Non-pigmented ciliary epithelial cell (primary cell): ENCODE measurements at places on chromosomes 2 and 18.

DNA sequence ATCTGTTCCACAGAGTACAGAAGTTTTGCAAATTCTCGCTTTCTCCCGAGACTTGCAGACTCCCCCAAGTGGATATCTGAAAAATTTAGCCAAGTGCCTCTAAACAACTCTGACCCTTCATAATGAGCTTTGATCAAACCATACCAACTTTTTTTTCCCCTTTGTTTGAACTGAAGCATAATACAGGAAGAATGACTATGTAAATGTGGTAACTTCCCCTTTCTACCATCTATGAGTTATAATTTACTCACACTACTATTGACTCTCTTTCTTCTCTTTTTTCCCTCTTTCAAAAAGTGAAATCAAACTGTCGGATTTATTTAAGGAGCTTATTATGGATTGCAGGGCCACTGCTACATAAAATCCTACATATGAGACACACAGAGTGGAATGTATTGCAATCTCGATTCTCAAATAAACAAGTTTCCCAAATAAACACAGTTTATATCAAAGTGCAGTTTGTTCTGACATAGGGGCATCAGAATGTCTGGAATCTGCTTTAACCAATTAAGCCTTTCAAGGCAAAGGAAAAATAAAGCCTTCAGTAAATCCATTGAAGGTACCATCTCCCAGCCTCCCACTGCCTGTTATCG lies 1.4 kb upstream of the ZNF804A start:
- peak; percentile 60 for DNase-seq

DNA sequence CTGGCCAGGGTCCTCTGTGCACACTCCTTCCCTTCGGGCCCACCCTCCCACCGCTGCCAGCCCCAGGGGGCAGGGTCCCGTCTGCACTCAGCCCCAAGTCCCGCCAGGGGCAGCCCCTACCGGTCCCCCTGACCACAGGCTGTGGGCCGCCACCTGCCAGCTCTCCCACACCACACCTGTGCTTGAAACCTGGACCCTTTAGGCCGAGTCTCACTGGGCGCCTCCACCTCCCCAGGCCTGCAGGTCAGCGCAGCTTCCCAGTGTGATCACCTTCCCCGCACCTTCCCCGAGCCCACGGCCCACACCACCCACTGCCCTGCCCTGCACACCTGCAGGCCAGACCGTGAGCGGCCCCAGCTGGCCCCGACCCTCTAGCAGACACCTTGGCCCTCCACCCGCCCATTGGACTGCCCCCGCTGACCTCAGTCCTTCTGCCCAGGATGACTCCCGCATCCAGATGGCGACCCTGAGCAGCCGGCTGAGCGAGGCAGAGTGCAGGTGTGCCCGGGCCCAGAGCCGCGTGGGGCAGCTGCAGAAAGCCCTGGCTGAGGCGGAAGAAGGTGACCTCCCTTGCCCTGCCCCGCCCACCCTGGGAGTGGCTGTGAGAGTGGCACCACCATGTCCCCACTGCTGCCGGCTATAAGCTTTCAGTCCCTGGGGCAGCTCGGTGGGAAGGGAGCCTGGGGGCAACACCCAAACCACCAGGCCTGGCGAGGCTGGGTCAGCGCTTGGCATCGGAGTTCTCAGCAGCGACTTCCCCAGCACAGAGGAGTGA lies 31.3 kb upstream of the SNED1 start:
- DNase-seq: no peak

GRCh38 chr2:11822746-11823451 lies 76.5 kb downstream of the LPIN1 start:
- no peak for DNase-seq

- DNase-seq: no peak
Observed at GRCh38 chr2:100632759-100633158, 70.0 kb downstream of the PDCL3 start.

DNA sequence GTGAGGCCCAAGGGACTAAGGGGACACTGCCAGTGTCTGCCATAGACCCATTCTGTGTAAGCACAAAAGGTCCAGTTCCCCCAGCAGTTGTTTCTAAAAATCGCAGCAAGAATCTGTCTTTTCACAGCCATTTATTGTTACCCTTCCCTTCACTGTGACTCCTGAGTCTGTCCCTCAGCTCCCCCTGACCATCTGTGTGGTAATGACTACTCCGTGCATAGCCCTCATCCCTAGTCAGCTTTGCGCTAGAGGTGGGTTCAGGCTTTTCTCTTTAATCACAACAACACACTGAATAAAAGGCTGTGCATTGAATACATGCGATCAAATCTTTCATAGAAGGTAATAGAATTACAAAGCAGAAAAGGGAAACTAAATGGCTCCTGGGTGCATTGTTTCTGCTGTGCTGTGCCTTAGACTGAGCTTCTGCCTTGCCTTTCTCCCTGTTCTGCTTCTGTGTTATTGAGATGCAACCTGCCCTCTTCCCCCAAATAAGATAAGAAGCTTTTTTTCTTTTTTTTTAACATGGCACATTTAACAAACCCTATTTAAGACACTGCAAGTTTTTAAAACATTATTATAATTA lies 836.0 kb upstream of the CDH2 start:
- DNase-seq: no peak

DNA sequence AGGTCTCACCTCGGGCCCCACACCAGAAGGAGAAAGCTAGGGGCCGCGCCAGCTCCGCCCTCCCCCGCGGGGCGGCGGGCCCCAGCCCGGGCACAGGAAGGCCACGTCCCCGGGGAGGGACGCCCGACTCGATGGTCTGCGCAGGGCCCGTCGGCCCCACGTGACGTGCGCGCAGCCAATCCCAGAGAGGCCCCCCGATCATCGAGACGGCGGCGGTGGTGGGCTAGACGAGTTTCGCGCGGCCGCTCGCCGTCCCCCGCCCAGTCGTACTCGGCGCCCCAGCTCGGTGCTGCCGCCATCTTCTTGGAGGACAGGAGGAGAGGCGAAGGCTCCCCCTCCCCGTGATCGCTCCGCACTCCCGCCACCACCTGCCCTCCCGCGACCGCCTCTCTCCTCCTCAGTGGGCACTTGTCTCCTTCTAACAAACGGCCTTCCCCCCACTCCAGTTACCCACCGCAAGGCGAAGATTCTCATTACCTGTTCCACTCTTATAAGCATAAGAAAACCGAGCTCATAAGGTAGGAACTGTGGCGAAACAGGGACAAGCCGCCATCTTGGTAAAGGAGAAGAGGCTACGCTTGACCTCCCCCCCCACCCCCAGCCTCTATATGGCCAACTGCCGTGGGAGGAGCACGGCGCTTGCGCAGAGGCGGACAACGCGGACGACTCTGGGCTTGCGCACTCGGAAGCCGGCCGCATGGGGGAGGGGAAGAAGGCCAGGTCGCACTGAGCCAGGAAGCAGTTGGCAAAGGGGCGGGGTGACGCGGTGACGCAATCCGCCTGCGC lies at the start of gene HDLBP:
Gene HDLBP (minus strand): TSS at position 580 of the 786 bp plus-strand sequence. CDS start 48,803 bp downstream, outside the sequence.
- DNase-seq: peak; percentile 92

- no peak for DNase-seq
Observed at GRCh38 chr18:39232937-39233336, 1667.3 kb upstream of the CELF4 start.

DNA sequence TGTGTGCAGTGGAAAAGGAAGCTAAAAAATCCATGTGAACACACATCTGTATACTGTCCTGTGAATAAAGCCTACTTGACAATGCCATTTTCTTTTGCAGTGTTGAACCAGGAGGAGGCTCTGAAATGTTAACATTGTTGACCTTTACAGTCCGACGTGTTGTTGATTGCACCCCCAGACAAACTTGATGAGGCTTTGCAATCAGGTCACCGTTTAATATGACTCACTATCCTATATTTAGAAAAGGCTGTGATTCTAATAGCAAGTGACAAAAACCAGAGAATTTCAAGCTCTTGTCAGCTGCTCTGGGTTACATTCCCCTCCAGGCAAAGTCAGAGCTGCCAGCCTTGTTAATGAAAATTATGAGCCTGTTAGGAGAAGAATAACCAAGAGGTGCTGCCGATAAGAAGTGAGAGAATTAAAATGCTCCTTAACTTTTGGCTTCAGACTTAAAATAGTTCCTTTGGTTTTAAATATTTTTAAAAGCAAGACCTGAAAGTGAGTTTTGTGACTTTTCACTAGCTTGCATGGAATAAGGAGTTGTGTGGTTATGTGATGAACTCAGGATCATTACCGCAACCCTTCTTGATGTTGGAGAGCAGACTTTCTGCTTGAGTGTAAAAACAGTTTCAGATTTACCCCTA lies 162.1 kb downstream of the QPCT start:
- no peak for DNase-seq

DNA sequence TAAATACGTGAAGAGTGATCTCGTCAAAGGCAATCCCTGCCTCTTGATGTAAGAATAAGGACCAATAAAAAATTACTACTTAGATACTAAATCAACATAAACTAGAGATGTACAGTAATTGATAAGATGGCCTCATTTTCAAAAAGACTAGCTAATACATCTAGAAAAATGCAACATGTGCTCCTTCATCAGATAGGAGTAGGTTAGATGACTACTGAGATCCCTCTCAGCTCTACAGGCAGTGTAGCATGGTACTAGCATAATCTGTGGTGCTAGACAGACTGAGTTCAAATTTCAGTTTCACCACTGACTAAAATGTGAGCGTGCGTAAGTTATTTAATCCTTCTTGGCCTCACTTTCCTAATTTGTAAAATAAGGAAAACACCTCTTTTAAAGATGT lies 82.6 kb upstream of the FRZB start:
- DNase-seq: no peak

- DNase-seq: no peak
Observed at GRCh38 chr18:76530846-76531245, 35.8 kb upstream of the ZNF516 start.

DNA sequence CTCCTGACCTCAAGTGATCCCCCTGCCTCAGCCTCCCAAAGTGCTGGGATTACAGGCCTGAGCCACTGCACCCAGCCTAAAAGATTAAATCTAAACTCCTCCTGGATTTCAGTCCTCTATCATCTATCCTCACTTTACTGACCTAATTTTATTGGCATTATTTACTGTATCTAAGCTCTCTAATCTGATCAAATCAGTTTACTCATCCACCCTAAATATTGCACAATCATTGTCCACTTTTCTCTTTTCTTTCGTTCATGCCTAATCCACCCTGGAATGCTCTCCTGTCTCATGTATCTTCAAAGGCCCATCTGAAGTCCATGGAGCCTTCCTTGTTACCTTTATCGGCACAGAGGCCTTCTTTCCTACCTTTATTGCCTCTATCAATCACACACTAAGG lies 31.6 kb upstream of the GPR155 start:
- DNase-seq: no peak

- DNase-seq: no peak
Observed at GRCh38 chr2:216554286-216554685, 55.6 kb downstream of the RPL37A start.
